ENCODE measurements at places on chromosomes 1 and 21.
A peak's percentile ranks its signal among the peaks of the same experiment; 100 is the strongest.

GRCh38 chr1:54745274-54745673, 19.0 kb downstream of the PARS2 start:
- DNase-seq: no peak

GRCh38 chr1:7267493-7267892, 482.2 kb downstream of the CAMTA1 start:
- DNase-seq: no peak

- DNase-seq: peak; percentile 99
These were observed 22.0 kb upstream of the SLC26A9 start for GRCh38 chr1:205965036-205965884.

- DNase-seq: no peak
These were observed 34.1 kb downstream of the KIAA1614 start for GRCh38 chr1:180946541-180947498.
